Hepatic stellate cell (primary cell): ENCODE measurements at places on chromosomes 1 and 21.

GRCh38 chr1:99621340-99621901, 24.5 kb upstream of the PALMD start:
- no peak for DNase-seq

DNA sequence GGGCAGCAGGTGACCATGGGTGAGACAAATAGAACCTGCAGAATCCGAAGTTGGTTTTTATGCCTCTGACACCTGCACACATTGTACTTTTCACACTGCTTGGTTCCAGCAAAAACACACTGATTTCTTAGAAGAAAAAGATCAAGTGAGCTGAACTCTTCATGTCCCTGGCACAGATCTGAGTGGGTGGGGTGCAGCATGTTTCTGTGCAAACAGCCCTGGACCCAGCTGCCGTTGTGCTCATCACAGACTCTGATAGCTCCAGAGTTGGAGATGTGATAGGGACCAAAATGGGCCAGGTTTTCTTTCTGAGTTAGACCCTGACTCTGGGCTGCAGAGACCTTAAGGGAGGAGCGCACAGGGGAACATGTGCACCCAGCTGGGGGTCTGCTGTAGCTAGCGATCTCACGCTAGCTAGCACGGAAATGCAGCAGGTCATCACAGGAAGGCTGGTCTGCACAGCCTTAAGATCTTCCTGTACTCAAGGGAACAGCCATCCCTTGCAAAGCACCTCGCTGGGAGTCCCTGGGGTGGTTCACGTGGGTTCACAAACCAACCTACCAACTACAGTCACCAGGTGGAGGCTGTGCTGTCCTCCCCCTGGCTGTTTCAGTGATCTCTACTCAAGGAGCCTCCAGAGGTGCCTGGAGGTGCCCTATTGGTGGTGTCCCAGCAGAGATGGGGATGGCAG, 291.1 kb downstream of the PTPRU start:
- DNase-seq = no peak

DNA sequence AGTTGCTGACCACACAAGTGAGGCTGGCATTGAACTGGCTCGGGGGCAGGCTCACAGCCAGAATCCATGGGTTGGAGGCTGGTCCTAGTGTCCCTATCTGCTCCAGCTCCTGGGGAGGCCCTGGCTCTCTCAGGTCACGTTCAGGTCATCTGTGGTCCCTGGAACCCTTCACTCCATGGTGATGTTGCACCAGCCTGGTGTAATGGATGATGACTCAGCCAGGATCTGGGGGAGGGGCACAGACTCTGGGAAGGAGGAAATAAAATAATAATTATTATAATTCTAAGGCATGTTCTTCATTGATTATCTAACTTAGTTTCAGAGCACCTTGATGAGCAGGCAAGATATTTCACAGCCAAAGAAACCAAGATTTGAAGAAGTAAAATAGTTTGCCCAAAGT, 26.6 kb upstream of the FCRL4 start:
- DNase-seq = no peak

- no peak for DNase-seq
These were observed 85.6 kb upstream of the ARHGEF16 start for GRCh38 chr1:3368711-3369445.

DNA sequence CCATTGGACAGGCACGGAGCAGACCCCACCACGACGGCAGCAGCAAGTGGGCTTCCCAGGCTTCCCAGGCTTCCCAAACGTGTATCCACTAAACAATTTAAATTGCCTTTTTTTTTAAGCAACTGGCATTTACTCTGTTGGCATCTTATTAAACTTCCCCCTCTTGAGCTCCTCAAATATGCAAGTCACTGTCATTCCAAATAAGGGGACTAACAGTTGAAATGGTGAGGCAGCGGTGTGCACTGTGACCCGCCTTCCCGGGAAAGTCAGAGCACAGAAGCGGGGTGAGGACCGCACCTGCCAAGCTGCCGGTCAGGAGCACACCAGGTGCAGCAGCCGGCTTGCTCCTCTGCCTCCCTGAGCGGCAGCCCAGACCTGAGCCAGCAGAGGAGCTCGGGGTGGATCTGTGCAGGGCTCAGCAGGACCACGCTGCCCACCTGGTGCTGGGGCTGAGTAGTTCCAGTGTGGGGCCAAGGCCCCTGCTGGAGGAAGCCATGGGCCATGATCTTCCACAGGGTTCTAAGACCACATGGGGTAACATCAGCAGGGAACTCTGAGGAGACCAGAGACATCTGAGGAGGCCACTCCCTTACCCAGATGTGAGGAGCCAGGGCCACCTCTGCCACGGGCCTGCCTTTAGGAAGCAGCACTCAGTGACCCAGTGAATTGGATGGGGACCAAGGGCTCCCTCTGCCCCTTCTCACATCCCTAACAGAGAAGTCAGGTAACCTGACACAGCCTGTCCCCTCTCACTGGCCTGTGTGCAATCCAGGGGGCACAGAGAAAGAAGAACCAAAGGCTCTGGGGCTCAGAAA, 245.4 kb downstream of the NPHP4 start:
- DNase-seq = no peak
